ENCODE measurements at places on chromosomes 1 and 21.

GRCh38 chr1:110200666-110201065 is 9.4 kb upstream of the KCNC4 start:
- peak; percentile 36 for DNase-seq

- peak; percentile 70 for DNase-seq
Observed at GRCh38 chr1:227245613-227246320, 72.5 kb downstream of the CDC42BPA start.

DNA sequence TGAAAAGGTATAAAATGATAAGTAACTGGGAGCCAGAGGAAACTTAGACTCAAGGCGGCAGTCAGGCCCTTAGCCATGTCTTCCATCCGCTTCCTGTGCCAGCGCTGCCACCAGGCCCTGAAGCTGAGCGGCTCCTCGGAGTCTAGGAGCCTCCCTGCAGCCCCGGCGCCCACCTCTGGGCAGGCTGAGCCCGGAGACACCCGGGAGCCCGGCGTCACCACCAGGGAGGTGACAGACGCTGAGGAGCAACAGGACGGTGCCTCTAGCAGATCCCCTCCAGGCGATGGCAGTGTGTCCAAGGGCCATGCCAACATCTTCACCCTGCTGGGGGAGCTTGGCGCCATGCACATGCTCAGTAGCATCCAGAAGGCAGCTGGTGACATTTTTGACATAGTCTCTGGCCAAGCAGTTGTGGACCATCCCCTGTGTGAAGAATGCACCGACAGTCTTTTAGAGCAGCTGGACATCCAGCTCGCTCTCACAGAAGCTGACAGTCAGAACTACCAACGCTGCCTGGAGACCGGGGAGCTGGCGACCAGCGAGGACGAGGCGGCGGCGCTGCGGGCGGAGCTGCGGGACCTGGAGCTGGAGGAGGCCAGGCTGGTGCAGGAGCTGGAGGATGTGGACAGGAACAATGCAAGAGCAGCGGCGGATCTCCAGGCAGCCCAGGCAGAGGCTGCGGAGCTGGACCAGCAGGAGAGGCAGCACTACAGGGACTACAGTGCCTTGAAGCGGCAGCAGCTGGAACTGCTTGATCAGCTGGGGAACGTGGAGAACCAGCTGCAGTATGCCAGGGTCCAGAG is at the start of gene BECN2:
BECN2 (plus strand) TSS at position 76 of the 803 bp plus-strand sequence; CDS start at position 76, 0 bp downstream.
- no peak for DNase-seq

DNA sequence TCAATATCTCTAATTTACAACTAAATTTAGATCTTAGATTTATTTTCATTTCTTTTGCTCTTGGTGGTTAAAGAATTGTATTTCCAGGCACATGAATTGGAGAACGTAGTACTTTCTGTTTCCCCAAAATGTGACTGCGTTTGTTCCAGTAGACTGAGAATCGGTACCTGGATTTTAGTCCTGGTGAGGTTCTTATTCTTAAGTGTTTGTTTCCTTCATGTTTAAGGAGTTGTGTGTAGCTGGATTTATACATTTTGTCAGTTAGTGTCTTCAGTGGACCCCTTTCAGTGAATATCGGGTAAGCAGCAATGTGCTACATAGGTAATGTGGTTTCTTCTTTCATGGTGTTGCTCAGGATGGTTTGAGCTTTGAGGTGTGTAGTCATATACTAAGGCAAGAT is 6.8 kb downstream of the MIER1 start:
- DNase-seq: no peak

- DNase-seq: no peak
Observed at GRCh38 chr1:83000286-83000685, 998.6 kb downstream of the TTLL7 start.

DNA sequence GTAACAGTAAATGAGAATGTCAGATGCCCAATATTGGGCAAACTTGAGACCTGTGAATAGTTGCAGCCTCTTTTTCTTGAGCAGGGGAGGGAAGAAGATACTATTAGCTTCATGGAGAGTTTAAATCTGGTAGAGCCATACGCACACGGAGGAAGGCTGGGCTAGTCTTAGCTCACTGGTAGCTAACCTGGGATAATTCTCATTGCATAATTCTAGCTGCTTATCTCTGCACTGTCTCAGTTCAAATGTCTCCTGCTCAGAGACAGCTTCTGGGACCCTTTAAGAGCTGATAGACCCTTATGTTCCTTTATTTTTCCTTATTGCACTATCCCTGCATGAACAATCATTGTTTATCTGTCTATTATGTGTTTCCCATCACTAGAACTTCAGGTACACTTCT is 8.4 kb downstream of the C1orf87 start:
- no peak for DNase-seq

- no peak for DNase-seq
Observed at GRCh38 chr1:112284796-112285195, 111.2 kb upstream of the CTTNBP2NL start.

- no peak for DNase-seq
Observed at GRCh38 chr1:57179001-57179400, 213.2 kb upstream of the C8B start.

DNA sequence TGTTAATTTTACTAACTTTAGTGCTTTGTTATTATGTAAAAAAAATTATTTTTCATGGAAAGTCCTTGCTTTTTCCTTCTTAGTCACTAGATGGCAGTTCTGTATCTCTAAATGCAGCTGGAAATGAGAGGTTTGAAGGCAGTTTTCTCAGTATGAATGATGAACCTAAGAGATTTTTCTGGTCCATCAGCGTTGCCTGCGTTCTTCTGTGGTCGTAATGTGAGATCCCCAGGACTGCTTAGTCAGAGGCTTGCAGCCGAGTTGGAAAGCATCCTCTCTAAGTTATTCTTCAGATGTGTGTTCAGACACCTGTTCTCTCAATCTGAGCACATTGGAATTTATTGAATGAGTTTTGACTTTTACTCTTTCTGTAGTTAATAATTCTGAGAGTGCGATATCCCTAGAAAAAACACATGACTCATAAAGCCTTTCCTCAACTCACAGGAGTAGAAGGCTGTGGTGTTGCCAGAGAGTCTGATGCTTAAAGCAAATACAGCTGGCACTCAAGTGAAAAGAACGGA is 99.3 kb downstream of the FMN2 start:
- peak; percentile 98 for DNase-seq

DNA sequence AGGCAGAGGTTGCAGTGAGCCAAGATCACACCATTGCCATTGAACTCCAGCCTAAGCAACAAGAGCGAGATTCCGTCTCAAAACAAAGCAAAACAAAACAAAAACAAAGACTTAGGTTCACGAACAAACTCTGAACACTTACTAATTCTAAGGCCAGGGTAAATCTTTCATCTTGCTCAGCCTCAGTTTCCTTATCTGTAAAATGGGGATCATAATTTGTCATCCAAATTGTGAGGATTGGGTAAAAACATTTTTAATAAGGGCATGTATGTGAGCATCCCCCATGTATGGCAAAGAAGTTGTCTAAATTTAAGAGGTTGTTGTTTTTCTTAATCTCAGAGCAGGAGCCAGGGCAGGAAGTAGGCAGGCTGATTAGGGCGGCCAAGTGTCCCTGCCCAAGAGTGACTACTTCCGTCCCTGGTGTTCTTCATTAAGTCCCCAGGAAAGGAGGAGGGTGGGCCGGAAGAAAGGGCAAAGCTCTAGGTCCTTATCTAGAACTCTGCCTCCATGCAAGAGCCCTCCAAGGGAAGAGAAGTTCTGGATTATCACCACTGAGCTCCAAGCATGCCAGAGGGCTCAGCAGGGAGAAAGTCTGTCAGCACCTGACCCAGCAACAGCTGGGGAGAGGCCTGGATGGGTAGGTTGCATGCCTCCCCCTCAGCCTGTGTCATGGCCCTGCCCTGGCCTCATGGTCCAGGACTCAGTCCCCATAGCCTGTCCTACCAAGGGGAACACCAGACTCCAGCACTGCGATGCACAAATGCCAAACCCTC is 49.9 kb upstream of the CLIC4 start:
- DNase-seq: no peak

- DNase-seq: peak; percentile 95
Observed at GRCh38 chr1:85611425-85611824, 30.9 kb downstream of the CCN1 start.

GRCh38 chr1:21775550-21775914 is 7.4 kb downstream of the USP48 start:
- no peak for DNase-seq

- no peak for DNase-seq
Observed at GRCh38 chr1:163172596-163172995, 30.1 kb downstream of the RGS5 start.

DNA sequence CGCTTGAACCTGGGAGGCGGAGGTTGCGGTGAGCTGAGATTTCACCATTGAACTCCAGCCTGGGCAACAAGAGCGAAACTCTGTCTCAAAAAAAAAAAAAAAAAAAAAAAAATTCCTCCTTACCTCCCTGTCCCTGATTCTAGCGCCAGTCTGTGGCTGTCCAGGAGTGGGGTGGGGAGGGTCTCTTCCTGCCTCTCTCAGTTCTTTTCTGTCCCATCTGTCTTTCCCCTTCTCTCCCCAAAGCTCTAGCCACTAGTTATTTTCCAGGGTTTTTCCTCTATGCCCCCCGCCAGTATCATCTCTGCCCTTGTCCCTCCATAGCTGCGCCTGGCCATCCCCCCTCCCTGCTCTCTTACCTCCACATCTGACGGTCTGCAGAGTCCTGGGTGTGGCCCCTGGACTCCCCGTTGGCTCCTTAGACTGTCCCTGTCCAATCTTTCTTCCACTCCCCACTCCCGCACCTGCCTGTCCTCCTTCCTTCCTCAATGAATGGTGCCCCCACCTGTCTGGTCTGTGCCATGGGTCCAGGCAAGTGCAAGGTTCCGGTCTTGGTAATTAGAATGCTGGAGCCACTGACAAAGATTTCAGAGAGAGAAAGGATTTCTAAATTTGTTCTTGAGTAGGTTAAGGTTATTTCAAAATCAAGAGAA is 1.6 kb upstream of the TMEM63A start:
- DNase-seq: no peak

GRCh38 chr1:31414980-31415370 is 2.0 kb downstream of the SERINC2 start:
- DNase-seq: no peak

DNA sequence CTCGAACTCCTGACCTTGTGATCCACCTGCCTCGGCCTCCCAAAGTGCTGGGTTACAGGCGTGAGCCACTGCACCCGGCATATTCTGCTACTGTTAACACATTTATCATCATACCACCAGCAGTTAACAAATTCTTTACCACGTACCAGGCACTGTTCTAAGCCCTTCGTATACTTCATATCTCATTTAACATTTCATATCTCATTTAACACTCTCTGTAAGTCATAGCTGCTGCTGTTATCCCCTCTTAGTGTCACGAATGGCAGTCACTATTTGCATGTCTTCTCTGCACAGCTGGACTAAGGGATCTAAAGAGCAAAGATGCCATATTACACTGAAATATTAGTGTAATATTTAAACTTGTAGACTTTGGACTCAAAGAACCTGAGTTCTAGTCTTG is 462.5 kb upstream of the DAB1 start:
- DNase-seq: no peak

- DNase-seq: no peak
Observed at GRCh38 chr1:18653367-18653766, 22.7 kb downstream of the PAX7 start.

- no peak for DNase-seq
Observed at GRCh38 chr1:66328896-66329295, 205.1 kb upstream of the SGIP1 start.

GRCh38 chr1:211527006-211527405 is 35.0 kb upstream of the RD3 start:
- DNase-seq: no peak

DNA sequence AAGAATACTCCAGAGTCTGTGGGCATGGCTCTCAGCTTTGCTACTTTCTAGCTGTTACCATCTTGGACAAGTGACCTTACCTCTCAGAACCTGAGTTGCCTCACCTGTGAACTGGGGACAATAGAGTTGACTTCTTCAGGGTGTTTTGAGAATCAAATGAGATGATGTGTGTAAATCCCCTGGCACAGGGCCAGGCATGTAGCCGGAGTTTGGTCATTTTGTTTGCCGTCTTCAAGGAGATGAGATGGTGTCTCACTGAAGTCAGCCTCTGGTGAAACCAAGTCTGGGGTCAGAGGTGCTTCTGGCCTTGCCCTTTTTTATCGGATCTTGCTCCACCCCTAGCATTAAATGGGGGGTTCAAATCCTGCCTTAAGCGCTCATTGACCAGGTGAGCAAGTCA is 149.2 kb upstream of the TMEM51 start:
- peak; percentile 10 for DNase-seq

- DNase-seq: no peak
Observed at GRCh38 chr1:221630236-221630635, 111.7 kb downstream of the DUSP10 start.

DNA sequence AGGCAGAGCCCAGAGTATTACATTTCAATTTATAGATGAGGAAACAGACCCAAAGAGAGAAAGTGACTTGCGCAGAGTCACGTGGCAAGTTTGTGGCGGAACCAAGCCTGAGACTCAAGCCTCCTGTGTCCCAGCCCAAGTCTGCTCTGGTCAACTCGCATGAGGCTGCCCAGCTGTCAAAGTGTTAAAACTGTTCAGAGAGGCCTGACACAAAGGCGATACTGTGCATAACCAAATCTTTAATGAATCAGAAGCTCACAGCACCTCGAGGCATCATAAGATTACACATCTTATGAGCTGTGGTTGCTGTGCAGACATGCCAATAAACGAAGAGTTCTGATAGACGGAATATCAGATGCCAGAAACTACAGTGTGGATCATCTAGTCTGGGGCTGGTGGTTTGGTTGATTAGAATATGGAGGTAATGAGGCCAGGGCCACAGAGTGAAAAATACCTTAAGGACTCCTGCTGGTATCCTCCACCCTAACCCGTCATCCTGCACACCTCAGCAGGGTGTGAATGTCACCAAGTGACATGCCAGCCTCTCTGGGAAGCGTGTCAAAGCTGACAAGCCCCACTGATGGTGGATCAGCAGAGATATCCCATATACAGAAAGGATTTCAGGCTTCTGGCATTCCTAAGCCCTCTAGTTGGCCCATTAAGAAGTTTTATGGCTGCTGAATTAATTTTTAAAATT is 42.2 kb downstream of the TNNT2 start:
- no peak for DNase-seq

DNA sequence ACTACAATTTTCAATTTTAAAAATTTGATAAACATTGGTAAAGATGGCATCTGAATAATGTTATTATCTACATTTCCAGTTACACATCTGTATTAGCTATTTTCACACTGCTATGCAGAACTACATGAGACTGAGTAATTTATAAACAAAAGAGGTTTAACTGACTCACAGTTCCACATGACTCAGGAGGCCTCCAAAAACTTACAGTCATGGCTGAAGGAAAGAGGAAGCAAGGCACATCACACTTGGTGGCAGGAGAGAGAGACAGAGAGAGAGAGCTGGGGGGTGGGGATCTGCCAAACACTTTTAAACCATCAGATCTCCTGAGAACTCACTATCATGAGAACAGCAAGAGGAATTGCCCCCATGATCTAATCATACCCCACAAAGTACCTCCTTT is 850.0 kb downstream of the LTN1 start:
- DNase-seq: peak; percentile 84
